T-helper 2 cell (primary cell): ENCODE measurements at places on chromosomes 2 and 18.

GRCh38 chr2:71704131-71704561 is 250.8 kb downstream of the DYSF start:
- no peak for DNase-seq

DNA sequence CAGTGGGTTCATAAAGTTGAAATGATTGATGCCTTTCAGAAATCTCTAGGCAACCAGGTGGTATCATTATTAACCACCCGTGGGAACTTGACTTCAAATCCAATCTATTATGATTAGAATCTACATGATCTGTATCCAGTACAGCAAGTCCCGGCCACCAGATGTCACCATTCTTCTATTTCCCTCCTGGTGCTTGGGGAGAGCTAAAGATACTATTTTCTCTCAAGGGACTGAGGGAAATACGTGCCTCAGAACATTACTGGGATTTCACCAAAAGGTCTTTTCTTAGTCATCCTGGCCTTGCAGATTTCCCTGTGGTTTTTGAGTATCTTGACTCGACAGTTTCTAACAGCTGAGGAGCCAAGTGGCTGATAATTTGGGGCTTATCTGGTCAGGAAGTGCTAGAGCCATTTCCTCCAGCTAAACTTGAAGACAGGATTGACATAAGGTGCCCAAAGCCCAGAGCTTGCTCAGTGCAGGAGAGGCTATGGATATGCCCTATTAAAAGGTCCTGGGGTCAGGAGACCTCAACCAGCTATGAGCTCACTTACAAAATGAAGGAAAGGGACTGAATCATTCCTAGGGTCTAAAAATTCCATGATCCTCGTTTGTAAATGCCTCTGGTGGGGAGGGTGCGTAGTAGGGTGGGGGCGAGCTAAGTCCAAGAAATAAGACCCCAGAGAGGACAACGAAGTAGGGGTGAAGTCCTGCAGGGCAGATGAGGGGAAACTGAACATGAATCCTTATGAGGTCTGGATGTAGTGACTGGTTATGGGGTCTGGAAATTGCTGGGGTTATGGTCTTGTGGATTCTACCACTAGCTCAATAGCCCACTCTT is 135.4 kb upstream of the MGAT5 start:
- DNase-seq, result peak; percentile 24

DNA sequence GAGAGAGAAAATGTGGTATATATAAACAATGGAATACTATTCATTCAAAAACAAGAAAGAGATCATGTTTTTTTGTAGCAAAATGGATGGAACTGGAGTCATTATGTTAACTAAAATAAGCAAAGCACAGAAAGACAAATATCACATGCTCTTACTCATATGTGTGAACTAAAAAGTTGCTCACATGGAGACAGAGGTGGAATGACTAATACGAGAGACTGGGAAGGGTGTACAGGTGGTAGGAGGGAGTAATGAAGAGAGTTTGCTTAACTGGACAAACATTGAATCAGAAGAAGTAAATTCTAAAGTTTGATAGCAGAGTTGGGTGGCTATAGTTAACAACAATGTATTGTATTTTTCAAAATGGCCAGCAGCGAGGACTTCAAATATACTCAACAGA is 1080.7 kb upstream of the CHAC2 start:
- DNase-seq, result no peak

DNA sequence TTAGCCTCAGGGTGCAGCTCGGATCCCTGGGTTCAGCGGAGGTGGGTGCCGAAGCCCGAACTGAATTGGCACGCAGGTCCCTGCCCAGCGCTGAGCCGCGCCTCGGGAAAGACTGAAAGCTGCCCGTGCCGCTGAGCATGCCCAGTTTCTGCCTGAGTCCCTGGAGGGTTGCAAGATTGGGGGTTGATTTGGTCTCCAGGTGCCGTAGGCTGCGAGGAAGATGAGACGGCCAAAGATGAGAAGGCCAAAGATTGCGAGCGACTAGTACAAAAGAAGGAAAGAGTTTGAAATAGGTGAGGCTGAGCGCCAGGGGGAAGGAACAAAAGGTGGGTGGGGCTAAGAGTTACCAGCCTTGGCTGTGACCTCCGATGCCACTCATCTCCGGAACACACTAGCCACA is 852 bp upstream of the KCNH7 start:
- DNase-seq, result no peak
